GM13977 (cell line): ENCODE measurements at places on chromosomes 12 and 14.

GRCh38 chr12:9786726-9787717, 26.3 kb upstream of the CD69 start:
- no peak for DNase-seq

- DNase-seq: no peak
Measured at GRCh38 chr14:92649934-92650545, 98.4 kb downstream of the LGMN start.

- no peak for DNase-seq
Measured at GRCh38 chr12:87136330-87136976, 880.3 kb upstream of the MGAT4C start.

- no peak for DNase-seq
Measured at GRCh38 chr12:12790956-12791355, 5.5 kb downstream of the APOLD1 start.

DNA sequence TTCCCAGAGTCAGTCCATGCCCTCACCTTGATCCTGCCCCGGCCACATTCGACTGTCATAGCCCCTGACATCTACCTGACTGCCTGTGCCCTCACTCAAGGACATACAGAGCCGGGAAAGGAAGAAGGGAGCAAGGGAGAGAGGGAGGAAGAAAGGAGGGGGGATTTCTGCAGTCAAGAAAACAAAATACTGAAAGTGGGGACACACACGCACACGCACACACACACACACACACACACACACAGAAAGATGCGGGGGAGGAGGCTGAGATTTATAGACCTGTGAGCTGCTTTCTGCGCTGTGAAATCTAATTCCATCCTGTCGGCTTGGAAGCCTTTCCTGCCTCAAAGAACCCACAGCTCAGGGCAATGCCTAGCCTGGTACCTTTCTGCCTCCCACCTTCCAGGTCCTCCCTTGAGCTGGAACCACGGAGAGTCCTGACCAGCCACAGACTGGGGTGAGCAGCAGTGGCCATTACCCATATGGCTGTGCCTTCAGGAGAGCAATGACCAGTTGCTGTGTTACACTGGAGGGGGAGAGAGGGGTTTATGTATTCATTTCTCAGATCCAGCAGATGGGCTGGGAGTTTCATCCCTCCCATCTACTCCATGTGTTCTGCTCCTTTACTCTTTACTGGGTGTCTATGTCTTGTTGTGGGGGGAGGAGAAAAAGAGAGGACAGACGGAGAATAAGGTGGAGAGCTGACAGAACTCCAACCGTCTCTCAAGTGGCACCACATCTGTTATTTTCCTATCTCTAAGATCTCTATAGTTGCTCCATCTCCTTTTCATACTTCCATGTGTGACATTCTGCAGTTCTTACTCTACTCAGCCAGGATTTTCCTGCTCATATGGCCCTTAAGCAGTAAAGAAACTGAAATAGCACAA, 12.9 kb downstream of the C14orf93 start:
- DNase-seq: no peak

DNA sequence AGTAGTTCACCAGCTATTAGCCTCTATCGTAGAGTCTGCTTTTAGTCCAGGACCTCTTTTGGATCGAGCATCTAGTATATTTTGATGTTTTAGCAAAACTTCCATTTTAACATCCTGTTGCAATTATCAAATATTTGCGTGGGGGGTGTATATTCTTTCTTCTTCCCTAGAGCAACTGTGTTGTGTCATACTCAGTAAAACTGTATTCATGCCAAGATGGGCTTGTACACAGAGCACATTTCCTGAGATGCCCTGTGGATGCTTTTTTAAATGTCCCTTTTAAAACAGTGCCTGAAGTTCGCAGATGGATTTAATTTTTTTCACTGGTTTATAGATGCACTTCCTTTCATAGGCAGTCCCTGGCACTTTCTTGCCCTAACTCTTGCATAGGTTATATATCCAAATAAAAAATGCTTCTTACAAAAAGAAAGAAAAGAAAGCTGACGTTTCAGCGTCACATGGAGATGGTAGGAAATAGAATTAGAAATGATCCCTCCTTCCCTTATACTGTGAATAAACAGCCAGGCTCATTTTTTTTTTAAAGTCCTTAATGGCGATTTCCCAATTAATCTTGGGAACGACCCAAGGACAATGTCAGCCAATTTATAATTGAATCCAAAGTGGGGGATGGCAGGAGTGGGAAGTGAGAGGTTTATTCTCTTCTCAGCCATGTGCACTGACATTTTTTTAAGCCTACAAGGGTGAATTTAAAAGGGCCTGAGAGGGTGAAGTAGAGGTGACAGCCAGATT, 247.0 kb downstream of the SLC41A2 start:
- DNase-seq: no peak

DNA sequence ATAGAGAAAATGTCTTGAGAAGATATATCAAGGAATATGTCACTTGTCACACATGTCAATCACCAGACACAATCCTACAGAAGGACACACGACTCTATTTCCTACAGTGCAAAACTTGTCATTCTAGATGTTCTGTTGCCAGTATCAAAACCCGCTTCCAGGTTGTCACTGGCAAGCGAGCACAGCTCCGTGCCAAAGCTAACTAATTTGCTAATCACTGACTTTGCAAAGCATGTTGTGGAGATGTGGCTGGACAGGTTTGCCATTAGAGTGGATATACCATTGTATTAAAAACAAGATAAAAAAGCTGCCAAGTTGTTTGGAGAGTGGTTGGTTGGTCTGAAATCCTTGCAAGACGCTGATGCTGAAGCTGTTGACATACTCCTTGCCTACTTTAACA, 7.9 kb upstream of the SGPP1 start:
- DNase-seq: no peak
